Osteoblast (primary cell): ENCODE measurements at places on chromosomes 4 and X. TPM values are rescaled to one million over a fixed set of nuclear protein-coding genes. Genes with fewer than 3 reads are reported as not detected.

Gene RBM10
- total RNA-seq: 29.2 and 32.9 TPM in 2 replicates

Gene HPGDS
- total RNA-seq: not detected in 2 replicates

Gene TMEM47
- 85.7 and 111 TPM in 2 replicates for total RNA-seq

Gene HTN3
- total RNA-seq: not detected in 2 replicates

Gene NHSL2
- 1.1 and 1.8 TPM in 2 replicates for total RNA-seq

Gene PHOX2B
- total RNA-seq: not detected in 2 replicates

Gene EDNRA
- total RNA-seq: 6.2 and 9.4 TPM in 2 replicates

Gene RIPPLY1
- total RNA-seq: not detected in 2 replicates

Gene HERC6
- 12.4 and 21.4 TPM in 2 replicates for total RNA-seq

Gene MAGEB16
- not detected in 2 replicates for total RNA-seq

Gene NR0B1
- total RNA-seq: 0.59 TPM in 1 of 2 replicates, not detected in the other

Gene EGF
- total RNA-seq: 0.36 and 1.2 TPM in 2 replicates

Gene ASMT
- 0.36 TPM in 1 of 2 replicates, not detected in the other for total RNA-seq

Gene TRIM75
- total RNA-seq: not detected in 2 replicates

Gene NMU
- not detected in 2 replicates for total RNA-seq

Gene NHS
- 10.5 and 16.8 TPM in 2 replicates for total RNA-seq

Gene MXRA5
- 20.9 and 27.9 TPM in 2 replicates for total RNA-seq

Gene ANOS1
- 1.1 and 1.5 TPM in 2 replicates for total RNA-seq

Gene NXF3
- under 0.01 and 0.36 TPM in 2 replicates for total RNA-seq

Gene VSIG1
- not detected in 2 replicates for total RNA-seq

Gene ARMCX1
- 67.7 and 70.1 TPM in 2 replicates for total RNA-seq

Gene CLGN
- total RNA-seq: under 0.01 and 0.72 TPM in 2 replicates

Gene RHOXF1
- total RNA-seq: not detected in 2 replicates

Gene XAGE1A
- not detected in 2 replicates for total RNA-seq

Gene ANKRD50
- 27.5 and 31.8 TPM in 2 replicates for total RNA-seq

Gene MAOB
- 0.29 and 0.72 TPM in 2 replicates for total RNA-seq

Gene MAGEA1
- total RNA-seq: not detected in 2 replicates

Gene SAGE1
- total RNA-seq: not detected in 2 replicates

Gene FTSJ1
- total RNA-seq: 67.3 and 67.5 TPM in 2 replicates

Gene KLKB1
- total RNA-seq: under 0.01 TPM in 1 of 2 replicates, not detected in the other

Gene GPR101
- not detected in 2 replicates for total RNA-seq

Gene KIF4A
- 2.1 and 2.2 TPM in 2 replicates for total RNA-seq

Gene C4orf51
- not detected in 2 replicates for total RNA-seq

Gene ZCCHC12
- total RNA-seq: not detected in 2 replicates

Gene FAM13A
- total RNA-seq: 18.6 and 18.8 TPM in 2 replicates

Gene USP17L18
- not detected in 2 replicates for total RNA-seq
